Activated CD4-positive, alpha-beta memory T cell treated with anti-CD3 and anti-CD28 coated beads, Interleukin-2, amount 10 ng/mL, durations not matched to agents 7 days and 5 days (primary cell): ENCODE measurements at places on chromosomes 11 and 22. TPM values are rescaled to one million over a fixed set of nuclear protein-coding genes. Genes with fewer than 3 reads are reported as not detected.
A peak's percentile ranks its signal among the peaks of the same experiment; 100 is the strongest.

GRCh38 chr11:78255919-78256318 lies 67.2 kb downstream of the USP35 start:
- H3K27ac ChIP-seq = no peak overlapping the region
- H3K4me3 ChIP-seq = no peak overlapping the region
- H3K4me1 ChIP-seq = peaks cover 4% of the 10 kb centered on the region
- no peak for DNase-seq
- H3K36me3 ChIP-seq = peaks cover 18% of the 10 kb centered on the region

- peak; percentile 77 for DNase-seq
- H3K27ac ChIP-seq = peak overlapping the region; percentile 97
- peak overlapping the region; percentile 90 for H3K4me3 ChIP-seq
- H3K4me1 ChIP-seq = peaks cover 72% of the 10 kb centered on the region
- no peaks in the 10 kb centered on the region for H3K27me3 ChIP-seq
Observed at GRCh38 chr11:67268081-67268961, 2.0 kb downstream of the GRK2 start.

- no peak for DNase-seq
- H3K36me3 ChIP-seq = no peaks in the 10 kb centered on the region
- peaks cover 38% of the 10 kb centered on the region for H3K27me3 ChIP-seq
- H3K27ac ChIP-seq = peak overlapping the region; percentile 71
- peak overlapping the region; percentile 72 for H3K4me3 ChIP-seq
Observed at GRCh38 chr22:38940811-38941384, 16.5 kb upstream of the APOBEC3A start.

- H3K27ac ChIP-seq = no peak overlapping the region
- peaks cover 20% of the 10 kb centered on the region for H3K4me1 ChIP-seq
Observed at GRCh38 chr11:113247966-113248365, 66.4 kb upstream of the TTC12 start.

DNA sequence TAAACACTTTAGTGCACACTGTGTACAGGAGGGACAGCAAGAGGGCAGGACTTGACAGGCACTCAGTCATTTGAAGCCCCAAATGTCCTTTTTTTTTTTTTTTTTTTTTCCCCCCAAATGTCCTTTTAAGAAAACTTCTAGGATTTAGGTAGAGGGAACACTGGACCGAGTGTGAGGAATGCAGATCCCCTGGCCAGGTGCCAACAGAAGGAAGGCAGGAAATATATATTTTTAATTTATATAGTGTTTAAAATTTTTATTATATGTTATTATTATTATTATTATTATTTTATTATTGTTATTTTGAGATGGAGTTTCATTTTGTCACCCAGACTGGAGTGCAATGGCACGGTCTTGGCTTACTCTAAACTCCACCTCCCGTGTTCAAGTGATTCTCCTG lies 35.5 kb downstream of the ARHGAP8 start:
- DNase-seq = no peak
- H3K4me1 ChIP-seq = no peaks in the 10 kb centered on the region
- peaks cover 2% of the 10 kb centered on the region for H3K27me3 ChIP-seq
- no peaks in the 10 kb centered on the region for H3K36me3 ChIP-seq
- H3K4me3 ChIP-seq = no peak overlapping the region
- H3K27ac ChIP-seq = no peak overlapping the region

DNA sequence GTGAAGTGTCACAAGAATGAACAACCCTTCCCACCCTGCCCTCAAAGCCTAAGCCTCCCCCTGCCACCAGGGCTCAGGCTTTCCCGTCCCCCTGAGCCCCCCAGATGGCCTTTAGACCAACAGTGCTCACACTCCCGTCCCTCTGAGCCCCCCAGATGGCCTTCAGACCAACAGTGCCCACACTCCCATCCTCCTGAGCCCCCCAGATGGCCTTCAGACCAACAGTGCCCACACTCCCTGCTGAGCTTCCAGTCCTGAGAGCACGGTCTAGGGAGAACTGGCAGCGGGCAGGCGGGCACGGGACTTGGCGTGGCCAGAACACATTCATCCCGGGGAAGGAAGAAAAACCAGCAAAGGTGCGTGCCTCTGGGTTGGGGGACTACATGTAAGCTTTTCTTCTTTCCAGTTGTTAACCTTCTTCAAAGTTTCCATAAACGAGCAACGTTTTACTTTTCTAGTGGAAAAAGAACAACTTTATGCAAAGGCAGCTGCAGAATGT lies 2.5 kb downstream of the MRGPRG start:
- peaks cover 5% of the 10 kb centered on the region for H3K4me1 ChIP-seq
- H3K27ac ChIP-seq = no peak overlapping the region
- DNase-seq = no peak
- H3K36me3 ChIP-seq = no peaks in the 10 kb centered on the region
- H3K4me3 ChIP-seq = no peak overlapping the region

DNA sequence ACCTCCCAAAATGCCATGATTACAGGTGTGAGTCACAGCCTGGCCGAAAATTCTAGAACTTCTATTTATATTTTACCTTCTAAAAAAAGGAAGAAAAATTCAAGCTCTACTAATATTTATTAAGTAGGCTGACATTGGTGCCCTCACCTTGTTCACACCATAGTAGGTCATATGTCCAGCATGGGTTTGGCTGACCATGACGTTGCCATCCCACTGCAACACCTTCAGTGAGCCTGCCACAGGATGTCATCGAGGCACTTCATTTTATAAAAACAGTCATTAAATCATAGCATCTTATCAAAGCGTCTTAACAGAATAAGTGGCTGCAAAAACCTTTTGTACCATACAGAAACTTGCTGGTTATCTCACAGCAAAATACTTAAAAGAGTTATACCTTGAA lies 58.3 kb downstream of the LRRC32 start:
- no peak overlapping the region for H3K4me3 ChIP-seq
- H3K4me1 ChIP-seq = no peaks in the 10 kb centered on the region
- DNase-seq = no peak
- H3K27ac ChIP-seq = no peak overlapping the region

GRCh38 chr11:69641681-69642548 lies 959 bp downstream of the CCND1 start:
- no peak for DNase-seq
- peaks cover 20% of the 10 kb centered on the region for H3K4me1 ChIP-seq
- H3K4me3 ChIP-seq = peak overlapping the region; percentile 46
- H3K36me3 ChIP-seq = no peaks in the 10 kb centered on the region
- H3K27me3 ChIP-seq = peaks cover 37% of the 10 kb centered on the region

- H3K4me1 ChIP-seq = no peaks in the 10 kb centered on the region
- H3K36me3 ChIP-seq = no peaks in the 10 kb centered on the region
- H3K4me3 ChIP-seq = no peak overlapping the region
- H3K27ac ChIP-seq = no peak overlapping the region
- no peak for DNase-seq
Observed at GRCh38 chr11:130580891-130581492, 132.5 kb downstream of the ADAMTS15 start.

- no peak overlapping the region for H3K4me3 ChIP-seq
- no peaks in the 10 kb centered on the region for H3K4me1 ChIP-seq
- H3K27ac ChIP-seq = no peak overlapping the region
- H3K27me3 ChIP-seq = peaks cover 7% of the 10 kb centered on the region
- DNase-seq = no peak
Observed at GRCh38 chr22:40753114-40753513, 66.0 kb downstream of the SLC25A17 start.

GRCh38 chr11:67616431-67617242 lies 9.9 kb downstream of the NDUFV1 start:
- DNase-seq = no peak
- no peak overlapping the region for H3K4me3 ChIP-seq
- peaks cover 15% of the 10 kb centered on the region for H3K36me3 ChIP-seq
- peak overlapping the region; percentile 36 for H3K27ac ChIP-seq
- H3K27me3 ChIP-seq = peaks cover 3% of the 10 kb centered on the region
- H3K4me1 ChIP-seq = peaks cover 35% of the 10 kb centered on the region

DNA sequence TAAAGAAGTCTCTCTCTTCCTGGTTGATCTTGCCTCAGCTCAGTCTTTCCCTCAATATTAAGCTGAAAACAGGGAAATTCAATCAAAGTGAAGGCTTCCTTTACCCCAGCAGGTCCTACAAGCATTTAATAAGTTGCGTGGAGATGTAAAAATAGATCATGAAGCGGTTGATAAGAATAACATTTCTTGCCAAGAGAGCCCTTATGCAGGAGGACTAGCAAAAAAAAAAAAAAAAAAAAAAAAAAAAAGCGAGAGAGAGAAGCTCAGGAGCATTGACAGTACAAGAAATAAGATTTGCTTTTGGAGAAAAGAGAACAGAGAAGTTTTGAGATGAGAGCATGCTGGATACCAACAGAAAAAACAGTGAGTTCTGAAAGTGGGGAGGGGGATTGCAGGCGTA lies 112.2 kb upstream of the CLMP start:
- no peaks in the 10 kb centered on the region for H3K27me3 ChIP-seq
- H3K4me1 ChIP-seq = peaks cover 30% of the 10 kb centered on the region
- no peak overlapping the region for H3K4me3 ChIP-seq

GRCh38 chr11:114209904-114210303 lies 86.3 kb upstream of the NNMT start:
- peaks cover 65% of the 10 kb centered on the region for H3K4me1 ChIP-seq
- H3K36me3 ChIP-seq = peaks cover 7% of the 10 kb centered on the region
- DNase-seq = no peak
- no peak overlapping the region for H3K4me3 ChIP-seq
- H3K27me3 ChIP-seq = peaks cover 10% of the 10 kb centered on the region
- H3K27ac ChIP-seq = peak overlapping the region; percentile 31

DNA sequence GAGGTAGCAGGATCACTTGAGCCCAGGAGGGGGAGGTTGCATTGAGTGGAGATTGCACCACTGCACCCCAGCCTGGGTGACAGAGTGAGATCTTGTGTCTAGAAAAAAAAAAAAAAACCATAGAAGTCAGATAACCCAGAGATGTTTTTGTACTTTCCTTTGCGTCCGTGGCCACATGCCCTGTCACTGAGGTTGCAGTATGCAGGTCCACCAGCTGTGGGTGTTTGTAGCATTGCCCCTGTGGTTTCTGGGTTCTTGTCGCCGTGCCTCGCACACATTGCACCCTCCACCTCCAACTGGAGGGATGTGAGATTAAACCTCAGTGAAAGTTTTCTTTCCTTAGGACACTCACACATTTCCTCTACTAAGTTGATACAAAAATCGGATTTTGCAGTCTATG lies 70.3 kb downstream of the TNRC6B start:
- H3K36me3 ChIP-seq = peaks cover 43% of the 10 kb centered on the region
- peaks cover 64% of the 10 kb centered on the region for H3K4me1 ChIP-seq
- DNase-seq = peak; percentile 74

The DEFB131B gene
- not detected for total RNA-seq

The DUSP18 gene
- total RNA-seq = 18.5 TPM

The CBY1 gene
- 11.0 TPM for total RNA-seq

The RIMBP3C gene
- 0.23 TPM for total RNA-seq

The KREMEN1 gene
- total RNA-seq = not detected

The NOX4 gene
- total RNA-seq = not detected

The MMP13 gene
- total RNA-seq = not detected

The SAA2 gene
- not detected for total RNA-seq

The MMP1 gene
- total RNA-seq = not detected

The CD3D gene
- total RNA-seq = 476 TPM

The CARNS1 gene
- 0.76 TPM for total RNA-seq
